ENCODE measurements at places on chromosomes 16 and 17.

DNA sequence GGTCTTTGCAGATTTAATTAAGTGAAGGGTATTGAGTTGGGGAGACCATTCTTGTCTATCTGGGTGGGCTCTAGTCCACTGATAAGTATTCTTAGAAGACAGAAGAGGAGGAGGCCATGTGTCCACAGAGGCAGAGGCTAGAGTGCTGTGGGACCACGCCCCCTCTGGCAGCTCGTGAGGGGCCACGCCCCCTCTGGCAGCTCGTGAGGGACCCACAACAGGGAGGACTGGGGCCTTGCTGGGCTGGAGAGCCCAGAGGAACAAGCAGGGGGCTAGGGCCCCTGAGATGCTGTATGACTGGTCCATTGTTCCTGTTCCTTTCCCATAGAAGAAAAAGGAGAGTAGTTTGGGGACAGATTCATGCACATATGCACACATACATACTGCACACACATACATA lies 106.8 kb downstream of the METRNL start:
- no peak for DNase-seq

DNA sequence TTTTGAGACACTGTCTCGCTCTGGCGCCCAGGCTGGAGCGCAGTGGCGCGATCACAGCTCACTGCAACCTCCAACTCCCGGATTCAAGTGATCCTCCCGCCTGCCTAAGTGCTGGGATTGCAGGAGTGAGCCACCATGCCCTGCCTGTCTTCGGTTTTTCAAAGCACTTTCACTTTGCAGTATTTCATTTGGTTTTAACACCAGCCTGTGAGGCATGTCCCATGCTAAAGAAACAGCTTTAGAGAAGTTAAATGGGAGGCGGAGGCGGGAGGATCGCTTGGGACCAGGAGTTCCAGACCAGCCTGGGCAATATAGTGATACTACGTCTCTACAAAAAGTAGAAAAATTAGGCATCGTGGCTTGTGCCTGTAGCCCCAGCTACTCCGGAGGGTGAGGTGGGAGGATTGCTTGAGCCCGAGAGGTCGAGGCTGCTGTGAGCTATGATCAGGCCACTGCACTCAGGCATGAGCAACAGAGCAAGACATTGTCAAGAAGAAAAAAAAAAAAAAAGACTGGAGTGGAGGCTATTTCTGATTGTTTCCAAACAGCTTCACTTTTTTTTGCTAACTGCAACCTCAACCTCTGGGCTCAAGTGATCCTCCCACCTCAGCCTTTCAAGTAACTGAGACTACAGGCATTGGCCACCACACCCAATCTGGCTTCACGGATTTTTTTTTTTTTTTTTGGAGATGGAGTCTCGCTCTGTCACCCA lies 1.3 kb downstream of the METTL23 start:
- no peak for DNase-seq

- DNase-seq = no peak
Observed at GRCh38 chr17:72931635-72932034, 160.9 kb downstream of the SLC39A11 start.

DNA sequence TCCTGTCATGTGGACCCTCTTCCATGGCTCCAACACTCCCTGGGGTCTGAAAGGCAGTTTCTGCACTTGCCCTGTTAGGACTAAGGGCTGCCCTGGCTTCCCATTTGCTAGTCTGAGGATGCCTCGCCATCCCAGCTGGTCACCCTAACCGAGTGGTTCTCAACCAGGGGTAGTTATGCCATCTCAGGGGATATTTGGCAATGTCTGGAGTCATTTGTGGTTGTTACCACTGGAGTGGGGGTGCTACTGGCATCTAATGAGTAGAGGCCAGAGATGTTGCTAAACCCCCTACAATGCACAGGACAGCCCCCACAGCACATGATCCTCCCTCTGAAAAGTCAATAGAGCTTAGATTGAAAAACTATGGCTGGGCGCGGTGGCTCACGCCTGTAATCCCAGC lies 26.9 kb upstream of the CDH1 start:
- no peak for DNase-seq

- DNase-seq = no peak
Observed at GRCh38 chr16:14510939-14511799, 118.9 kb downstream of the PARN start.

GRCh38 chr17:43846963-43847371 lies at the start of gene CD300LG:
CD300LG (plus strand) TSS chr17:43847176; CDS start chr17:43847217, 41 bp downstream.
- DNase-seq = no peak

GRCh38 chr17:68394608-68395331 lies 62.5 kb downstream of the WIPI1 start:
- no peak for DNase-seq

DNA sequence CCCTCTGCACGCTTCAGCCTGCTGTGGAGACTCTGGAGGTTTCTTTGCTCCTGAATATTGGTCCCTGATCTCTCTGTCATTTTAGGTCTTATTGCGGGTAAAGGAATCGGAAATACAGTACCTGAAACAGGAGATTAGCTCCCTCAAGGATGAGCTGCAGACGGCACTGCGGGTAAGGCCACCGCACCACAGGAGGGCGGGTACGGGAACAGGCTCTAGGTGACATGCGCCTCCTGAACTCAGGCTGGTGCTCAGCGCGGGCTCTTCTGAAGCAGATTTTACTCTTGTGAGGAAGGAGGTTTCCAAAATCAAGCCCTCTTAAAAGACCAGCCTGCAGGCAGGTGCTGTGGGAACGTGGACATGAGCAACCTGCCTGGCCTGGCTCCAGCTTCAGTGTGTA lies 29.8 kb downstream of the PLD6 start:
- no peak for DNase-seq

GRCh38 chr17:44584443-44584842 lies 27.2 kb downstream of the FZD2 start:
- no peak for DNase-seq

- no peak for DNase-seq
Observed at GRCh38 chr17:17420082-17420481, 56.7 kb upstream of the MED9 start.

DNA sequence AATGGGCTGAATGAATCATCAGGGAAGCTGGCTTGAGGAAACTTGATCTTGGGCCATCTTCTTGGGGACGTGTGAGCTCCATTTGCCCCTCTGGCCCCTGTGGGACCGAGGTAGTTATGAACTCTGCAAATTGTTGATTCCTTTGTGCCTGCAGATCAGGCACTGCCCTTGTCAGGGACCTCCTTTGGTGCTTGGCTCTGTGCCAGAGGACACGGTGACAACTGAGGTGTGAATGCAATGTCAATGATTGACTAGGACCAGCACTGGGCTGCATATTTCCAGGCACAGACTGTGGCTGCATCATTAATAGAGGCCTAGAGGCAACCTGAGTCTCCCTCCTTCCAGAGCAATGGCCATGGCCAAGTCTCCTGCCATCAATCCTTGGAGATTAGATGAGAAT lies 23.8 kb downstream of the PDILT start:
- no peak for DNase-seq

- DNase-seq = no peak
Observed at GRCh38 chr17:75361344-75361743, 44.1 kb downstream of the GRB2 start.

- DNase-seq = no peak
Observed at GRCh38 chr16:1990101-1990350, 256 bp downstream of the SYNGR3 start.

- no peak for DNase-seq
Observed at GRCh38 chr16:74747-75334, 2.4 kb upstream of the RHBDF1 start.

GRCh38 chr17:79603771-79604170 lies 7.1 kb downstream of the RBFOX3 start:
- no peak for DNase-seq

DNA sequence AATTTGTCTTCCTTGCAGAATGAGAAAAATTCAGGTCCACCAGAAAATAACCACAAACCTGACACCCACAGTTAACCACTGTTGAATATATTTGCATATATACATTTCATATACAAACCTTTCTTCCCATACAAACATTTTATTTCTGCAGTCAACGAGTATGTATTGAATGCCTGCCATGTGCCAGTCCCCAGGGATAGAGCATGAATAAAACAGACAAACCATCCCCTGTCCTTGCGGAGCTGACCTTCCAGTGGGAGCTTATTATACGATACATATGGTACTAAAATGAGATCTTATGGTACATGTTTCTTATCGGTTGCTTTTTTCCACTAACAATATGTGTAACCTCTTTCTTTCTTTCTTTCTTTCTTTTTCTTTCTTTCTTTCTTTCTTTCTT lies 116.7 kb downstream of the PITPNC1 start:
- DNase-seq = no peak

- DNase-seq = no peak
Observed at GRCh38 chr16:10966129-10966528, 21.8 kb downstream of the CLEC16A start.

DNA sequence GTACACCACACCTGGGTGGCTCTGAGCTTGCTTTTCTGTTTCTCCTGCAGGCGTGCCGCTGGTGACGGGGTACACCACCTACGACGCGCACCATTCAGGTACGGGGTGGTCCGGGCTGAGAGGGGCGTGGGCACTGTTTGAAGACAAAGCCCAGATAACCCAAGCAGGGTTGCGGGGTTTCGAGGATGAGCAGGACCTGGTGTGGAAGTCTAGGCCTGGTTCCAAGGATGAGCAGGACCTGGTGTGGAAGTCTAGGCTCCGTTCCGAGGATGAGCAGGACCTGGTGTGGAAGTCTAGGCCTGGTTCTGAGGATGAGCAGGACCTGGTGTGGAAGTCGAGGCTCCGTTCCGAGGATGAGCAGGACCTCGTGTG lies 15.4 kb downstream of the IRF8 start:
- no peak for DNase-seq

GRCh38 chr16:2198283-2198682 lies 1.9 kb upstream of the CASKIN1 start:
- no peak for DNase-seq

DNA sequence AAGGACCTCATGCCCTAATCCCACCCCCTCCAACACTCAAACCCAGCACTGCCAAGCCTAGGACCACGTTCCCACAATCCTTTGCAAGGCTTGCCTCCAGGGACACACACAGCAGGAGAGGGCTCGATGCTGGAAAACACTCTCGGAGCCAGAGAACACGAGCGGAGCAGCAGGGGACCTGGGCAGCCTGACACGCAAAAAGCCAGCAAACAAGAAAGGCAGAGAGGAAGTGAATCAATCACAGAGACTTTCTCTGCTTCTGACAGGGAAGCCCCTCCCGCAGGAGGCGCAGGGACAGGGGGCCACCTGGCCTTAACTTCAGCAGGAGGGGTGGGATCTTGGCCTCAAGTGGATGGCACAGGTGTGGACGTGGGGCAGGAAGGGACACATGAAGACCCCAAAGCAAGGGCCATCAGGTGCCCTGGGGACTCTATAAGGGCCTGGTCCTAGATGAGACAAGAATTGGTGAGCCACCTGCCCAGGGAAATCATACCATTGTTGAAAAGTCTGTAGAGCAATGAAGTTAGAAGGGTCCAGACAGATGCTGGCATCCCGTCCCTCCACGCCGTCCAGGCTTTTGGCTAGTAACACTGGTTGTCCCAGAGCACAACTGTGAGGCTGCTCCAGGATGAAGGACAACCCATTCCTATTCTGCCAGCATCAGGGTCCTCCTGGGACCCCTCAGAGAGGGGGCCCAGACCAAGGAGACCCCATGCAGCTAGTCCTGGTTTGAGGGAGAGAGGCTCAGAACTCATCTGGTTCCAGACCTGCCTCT lies 2.2 kb downstream of the SDK2 start:
- DNase-seq = no peak

GRCh38 chr17:78979780-78980623 lies at the start of gene LGALS3BP:
LGALS3BP (minus strand) TSS chr17:78979923; CDS start chr17:78977191, 2,732 bp downstream.
- DNase-seq = no peak

DNA sequence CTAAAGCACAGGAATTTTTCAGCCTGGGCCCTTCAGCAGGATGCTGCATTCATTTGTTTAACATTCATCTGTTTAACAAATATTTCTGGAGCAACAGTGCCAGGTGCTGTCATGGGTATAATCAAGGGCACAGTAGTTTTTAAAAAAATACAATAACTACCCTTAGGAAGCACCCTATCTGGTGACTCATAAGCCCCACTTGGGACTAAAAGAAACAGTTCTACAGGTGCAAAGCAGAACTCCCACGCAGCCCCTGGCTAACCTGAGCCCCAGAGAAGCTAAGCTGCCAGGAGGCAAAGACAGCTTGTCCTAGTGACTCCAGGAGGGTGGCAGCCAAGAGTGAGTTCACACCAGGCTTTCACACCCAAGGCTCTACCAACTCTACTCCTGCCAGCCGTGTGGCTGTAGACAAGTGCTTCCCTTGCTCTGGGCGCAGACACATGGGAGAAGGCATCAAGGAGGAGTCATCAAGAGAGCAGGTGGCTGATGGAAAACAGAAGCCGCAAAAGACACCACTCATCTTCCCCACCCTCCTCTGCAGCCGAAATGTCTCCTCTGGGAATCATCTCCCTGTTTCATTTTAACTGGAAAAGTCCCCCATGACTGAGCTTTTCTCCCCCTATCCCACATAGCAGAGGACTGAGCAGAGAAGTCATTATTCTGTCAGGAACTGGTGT lies 14.4 kb downstream of the CUEDC1 start:
- no peak for DNase-seq

DNA sequence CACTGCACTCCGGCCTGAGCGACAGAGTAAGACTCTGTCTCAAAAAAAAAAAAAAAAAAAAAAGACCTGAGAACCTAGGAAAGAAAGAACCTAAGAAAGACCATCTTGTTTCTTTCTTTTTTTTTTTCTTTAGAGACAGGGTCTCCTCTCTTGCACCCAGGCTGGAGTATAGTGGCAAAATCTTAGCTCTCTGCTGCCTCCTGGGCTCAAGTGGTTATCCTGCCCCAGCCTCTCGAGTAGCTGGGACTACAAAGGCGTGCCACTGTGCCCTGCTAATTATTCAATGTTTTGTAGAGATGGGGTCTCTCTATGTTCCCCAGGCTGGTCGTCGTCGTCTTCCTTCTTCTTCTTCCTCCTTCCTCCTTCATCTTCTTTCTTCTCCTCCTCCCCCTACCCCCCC lies 7.8 kb upstream of the BIRC5 start:
- no peak for DNase-seq

DNA sequence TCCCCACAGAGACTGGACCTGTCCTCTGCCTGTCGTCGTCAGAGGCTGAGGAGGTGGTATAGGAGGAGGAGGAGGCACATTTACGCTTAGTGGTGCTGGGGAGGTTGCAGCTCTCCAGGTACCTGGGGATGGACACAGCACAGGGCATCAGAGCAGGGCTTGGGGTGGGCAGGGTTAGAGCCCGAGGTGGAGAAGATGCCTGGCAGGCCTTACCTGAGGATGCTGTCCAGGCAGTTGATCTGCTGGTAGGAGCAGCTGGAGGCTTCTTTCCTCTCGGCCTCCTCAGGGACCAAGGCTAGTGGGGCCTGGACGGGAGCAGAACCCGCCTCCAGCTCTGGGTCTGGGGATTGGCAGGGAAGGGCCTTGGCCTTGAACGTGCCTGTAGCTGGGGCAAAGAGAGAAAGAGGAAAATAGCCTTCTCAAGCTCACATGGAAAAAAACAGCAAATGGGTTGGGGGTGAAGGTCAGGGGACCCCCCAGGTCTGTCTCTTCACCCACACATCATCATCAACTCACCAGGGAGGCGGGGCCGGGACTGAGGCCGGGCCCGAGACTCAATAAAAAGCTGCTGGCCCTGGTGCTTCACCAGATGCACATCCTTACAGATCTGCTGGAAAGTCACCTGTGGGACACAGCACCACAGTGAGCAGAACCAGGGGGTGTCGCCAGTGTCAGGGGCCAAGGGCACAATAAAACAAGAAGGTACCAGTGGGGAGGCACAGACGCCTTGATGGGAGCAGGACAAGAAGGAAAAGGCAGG lies 5.6 kb downstream of the PER1 start:
- DNase-seq = no peak

Measured in cortex of kidney (tissue), 1 donor.